ENCODE measurements at places on chromosomes 7 and 10.

GRCh38 chr7:98202367-98203195 lies 8.7 kb upstream of the BHLHA15 start:
- no peak for DNase-seq

- no peak for DNase-seq
Observed at GRCh38 chr7:23332910-23333612, 33.9 kb downstream of the MALSU1 start.

- no peak for DNase-seq
Observed at GRCh38 chr10:64505501-64505900, 984.3 kb downstream of the REEP3 start.

- no peak for DNase-seq
Observed at GRCh38 chr10:9834434-9834833, 1183.2 kb upstream of the CELF2 start.

DNA sequence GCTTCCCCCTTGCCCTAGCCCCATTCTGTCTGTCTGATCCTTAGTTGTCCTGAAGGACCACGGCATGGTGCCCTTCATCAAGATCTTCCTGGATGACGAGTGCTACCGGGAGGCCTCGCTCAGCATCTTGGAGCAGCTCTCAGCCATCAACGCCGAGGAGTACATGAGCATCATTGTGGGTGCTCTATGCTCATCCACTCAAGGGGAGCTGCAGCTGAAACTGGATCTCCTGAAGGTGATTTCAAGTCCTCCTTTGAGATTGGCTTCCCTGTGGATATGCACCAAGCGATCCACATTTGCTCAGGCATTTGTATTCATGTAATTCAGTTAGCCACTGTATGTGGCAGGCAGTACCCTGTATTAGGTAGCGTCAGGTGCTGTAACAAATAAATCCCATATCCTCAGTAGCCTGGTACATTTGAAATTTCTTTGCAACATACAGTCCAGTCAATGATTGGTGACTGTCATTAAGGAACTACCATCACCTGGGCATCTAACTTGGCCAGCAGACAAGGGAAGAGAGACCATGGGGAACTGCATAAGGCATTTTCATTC lies 51.2 kb downstream of the WDFY4 start:
- no peak for DNase-seq

DNA sequence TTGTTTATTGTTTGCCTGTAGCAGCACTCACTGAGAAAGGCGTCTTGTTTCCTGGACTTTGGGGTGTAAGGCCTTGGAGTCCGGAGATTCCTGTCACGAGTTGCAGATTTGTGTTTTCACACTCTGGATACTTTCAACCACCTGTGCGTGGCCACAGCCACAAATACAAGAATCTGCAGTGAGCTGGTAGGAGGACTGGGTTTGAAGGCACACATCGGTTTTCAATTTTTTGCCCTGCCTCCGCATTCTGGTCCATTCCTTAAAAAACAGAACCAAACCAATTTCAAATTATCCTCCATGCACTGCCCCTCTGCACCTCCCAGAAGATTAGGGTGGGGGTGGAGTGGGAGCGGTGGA lies 619 bp downstream of the EXOC4 start:
- DNase-seq, result no peak

DNA sequence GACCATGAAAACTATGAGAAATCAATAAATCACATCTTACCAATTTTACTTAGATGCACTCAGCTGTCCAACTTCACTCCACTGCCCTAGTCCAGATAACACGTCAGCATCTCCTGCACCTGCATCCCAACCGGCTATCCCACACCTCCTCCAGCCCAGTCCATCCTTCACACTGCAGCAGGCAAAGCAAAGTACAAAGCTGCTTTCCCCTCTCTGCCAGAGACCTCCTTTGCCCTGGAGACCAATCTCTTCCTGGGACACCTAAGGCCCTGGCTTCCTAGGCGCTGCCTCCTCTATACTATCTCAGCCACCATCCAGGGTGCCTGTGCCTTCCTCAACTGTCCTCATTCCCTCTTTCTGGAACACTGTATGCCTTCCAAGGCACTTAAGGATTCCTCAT lies 90.3 kb upstream of the DDC start:
- DNase-seq, result no peak

DNA sequence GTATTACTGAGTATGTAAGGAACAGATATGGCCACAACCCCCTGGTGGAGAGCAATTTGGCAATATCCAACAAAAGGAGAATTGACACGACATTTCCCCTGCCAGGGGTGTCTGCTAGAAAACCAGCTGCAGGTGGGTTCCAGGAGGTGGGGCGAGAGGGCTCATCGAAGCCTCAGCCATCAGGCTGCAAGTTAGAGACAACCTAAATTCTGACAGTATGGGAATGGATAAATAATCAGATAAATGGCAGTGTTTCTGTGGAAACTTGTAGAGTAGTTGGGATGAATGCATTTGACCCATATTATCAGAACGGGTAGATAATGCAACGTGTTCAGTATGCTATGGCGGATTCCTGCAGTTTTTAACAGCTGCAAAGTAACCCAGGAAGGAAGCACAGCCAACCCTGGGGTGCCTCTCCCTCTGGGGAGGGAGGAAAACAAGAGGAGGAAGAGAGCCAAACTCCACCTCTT lies 3.5 kb downstream of the TMEM273 start:
- DNase-seq, result no peak

DNA sequence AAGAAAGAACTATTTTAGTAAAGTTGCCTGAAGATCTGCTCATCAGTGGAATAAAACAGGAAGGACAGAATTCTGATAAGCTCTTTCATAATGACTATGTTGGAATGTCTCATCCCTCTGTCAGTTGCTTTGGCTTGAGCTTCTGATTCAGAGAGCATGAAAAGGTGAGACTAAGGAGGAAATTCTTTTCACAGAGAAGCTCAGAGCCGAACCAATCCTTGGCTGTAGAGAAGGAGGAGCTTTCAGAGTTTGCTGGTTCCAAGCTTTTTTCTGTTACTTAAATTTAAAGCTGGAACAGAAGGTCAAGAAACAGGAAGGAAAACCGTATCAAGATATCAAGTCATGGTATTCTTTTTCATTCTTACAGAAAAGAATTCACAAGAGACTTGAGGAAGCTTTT lies 24.0 kb downstream of the GSTO2 start:
- no peak for DNase-seq

- peak; percentile 82 for DNase-seq
Observed at GRCh38 chr7:33459340-33459751, 330.0 kb downstream of the BBS9 start.

GRCh38 chr10:49053053-49053997 lies 62.0 kb downstream of the VSTM4 start:
- DNase-seq, result no peak

DNA sequence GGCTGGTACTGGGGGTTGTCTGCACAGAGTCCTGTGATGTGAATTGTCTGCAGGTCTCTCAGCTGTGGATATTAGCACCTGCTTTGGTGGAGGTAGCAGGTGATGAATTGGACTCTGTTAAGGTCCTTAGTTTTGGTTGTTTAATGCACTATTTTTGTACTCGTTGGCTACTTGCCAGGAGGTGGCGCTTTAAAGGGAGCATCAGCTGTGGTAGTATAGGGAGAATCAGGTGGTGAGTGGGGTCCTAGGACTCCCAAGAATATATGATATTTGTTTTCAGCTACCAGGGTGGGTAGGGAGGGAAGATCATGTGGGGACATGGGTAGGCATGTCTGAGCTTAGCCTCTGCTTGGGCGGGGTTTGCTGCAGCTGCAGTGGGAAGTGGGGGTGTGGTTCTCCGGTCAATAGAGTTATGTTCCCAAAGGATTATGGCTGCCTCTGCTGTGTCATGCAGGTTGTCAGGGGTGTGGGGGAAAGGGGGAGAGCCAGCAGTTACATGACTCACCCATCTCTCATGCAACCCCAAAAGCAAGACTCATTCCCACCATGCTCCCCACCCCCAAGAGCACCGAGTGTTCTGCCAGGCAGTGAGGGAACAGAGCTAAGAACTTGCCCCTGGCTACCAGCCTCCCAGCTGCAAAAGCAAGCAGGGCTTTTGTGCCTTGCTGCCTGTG lies 53.7 kb upstream of the ZNF273 start:
- DNase-seq, result no peak

GRCh38 chr7:55464422-55464821 lies 99.3 kb downstream of the LANCL2 start:
- DNase-seq, result no peak

- DNase-seq, result no peak
Observed at GRCh38 chr7:130401101-130401500, 20.8 kb downstream of the CPA1 start.

GRCh38 chr10:106033065-106033464 lies 1131.4 kb downstream of the SORCS1 start:
- no peak for DNase-seq

GRCh38 chr10:3100093-3100792 lies 32.9 kb downstream of the PFKP start:
- DNase-seq, result no peak

DNA sequence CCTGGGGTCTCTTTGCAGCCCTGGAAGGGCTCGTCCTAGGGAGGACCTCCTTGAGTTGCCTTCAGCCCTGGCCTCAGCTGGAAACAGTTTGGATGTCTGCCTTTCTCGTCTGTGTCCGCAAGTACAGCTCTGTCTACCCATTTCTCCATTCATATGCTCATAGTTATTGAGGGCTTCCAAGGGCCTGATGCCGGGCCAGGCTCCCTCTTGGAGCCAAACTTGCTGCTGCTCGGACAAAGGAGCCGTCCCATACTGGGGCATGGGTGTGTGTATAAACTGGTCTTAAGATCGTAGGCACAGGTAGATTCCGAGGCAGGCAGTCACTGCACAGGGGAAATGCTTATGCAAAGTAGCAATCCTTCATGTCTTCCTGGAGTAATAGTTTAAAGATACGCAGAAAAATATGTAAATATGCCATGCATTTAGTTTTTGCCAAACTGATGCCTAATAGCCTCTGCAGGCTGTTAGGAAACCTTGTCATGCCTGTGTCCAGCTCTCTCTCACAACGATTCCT lies 117.0 kb upstream of the BTBD16 start:
- no peak for DNase-seq

DNA sequence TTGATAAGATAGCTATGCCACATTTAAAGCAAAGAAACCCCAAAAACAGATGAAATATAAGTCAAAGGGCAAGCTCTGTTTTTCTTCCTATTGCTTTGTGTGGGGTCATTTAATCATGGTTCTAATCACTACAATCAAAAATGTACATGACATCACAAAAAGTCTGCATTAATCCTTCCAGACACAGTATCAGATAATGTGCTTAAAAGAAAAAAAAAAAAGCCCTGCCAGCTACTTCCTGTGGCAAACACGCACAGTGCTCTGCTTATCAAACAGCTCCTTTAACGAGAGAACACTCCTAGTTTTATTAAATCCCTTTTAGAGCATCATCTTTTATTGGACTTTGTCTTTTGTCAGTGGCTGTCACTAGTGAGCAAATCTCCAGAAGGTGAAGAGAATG lies 1005.8 kb downstream of the GATA3 start:
- no peak for DNase-seq

DNA sequence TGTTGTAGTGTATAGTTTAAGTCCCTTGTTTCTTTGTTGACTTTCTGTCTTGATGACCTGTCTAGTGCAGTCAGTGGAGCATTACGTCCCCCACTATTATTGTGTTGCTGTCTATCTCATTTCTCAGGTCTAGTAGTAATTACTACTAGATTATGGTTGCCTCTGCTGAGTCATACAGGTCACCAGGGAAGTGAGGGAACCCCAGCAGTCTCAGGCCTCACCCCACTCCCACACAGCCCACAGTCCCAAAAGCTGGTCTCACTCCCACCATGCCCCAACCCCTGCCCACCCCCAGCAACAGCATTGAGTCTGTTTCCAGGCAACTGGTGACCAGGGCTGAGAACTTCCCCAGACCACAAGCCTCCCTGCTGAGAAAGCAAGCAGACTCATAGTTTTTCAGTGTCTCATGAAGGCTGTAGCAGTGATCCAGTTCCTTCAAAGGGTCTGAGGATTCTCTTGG lies 88.0 kb downstream of the PLXDC2 start:
- no peak for DNase-seq

DNA sequence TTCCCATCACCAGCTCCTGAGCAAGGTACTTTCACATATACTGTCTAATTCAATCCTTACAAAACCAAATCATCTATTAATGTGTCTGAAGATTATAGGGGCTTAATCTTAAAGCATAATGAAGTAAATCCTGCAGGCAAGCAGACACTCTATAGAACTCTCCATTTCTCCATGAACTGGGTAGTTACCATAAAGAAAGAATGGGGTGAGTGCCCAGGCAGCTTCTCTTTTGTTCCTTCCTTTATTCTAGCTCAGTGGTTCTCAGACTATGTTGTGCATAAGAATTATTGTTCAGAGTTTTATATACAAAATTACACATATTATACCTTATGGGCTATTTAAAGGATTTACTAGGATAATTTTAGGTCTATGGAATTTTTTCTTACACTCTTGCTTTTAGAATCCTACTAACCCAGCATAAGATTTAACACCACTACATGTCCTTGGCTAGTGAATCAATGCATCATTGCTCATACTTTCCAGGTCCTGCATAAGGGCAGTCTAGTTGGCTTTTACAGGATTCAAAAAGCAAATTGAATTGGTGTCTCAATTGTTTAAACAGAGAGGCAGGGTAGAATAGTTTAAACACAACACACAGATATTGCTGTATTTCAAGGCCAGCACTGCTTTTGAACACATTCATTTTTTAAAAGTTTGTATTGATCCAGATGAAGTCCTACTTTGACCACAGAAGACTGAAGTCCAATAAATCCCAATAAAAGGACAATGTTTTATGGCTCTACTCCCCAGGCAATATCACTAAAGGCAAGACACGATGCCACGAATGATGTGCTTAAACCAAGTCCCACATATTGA lies 12.9 kb downstream of the SGCE start:
- no peak for DNase-seq

- no peak for DNase-seq
Observed at GRCh38 chr7:2198206-2198605, 34.5 kb downstream of the MAD1L1 start.

GRCh38 chr10:25078658-25079431 lies 62.4 kb downstream of the THNSL1 start:
- no peak for DNase-seq

DNA sequence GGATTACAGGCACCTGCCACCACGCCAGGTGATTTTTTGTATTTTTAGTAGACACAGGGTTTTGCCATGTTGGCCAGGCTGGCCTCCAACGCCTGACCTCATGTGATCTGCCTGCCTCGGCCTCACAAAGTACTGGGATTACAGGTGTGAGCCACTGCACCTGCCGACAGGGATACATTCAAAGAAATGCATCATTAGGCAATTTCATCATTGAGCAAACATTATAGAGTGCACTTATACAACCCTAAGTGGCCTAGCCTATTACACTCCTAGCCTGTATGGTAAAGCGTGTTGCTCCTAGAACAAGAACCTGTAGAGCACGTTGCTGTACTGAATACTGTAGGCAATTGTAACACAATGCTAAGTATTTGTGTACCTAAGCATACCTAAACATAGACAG lies 350.3 kb downstream of the GALNT17 start:
- DNase-seq, result no peak

GRCh38 chr7:5333121-5334045 lies 50.6 kb downstream of the SLC29A4 start:
- no peak for DNase-seq

All from DMS 273 treated with DMSO at 0.1 percent for 48 hours (cell line).